Metanephros (tissue), 2 donors: ENCODE measurements at places on chromosomes 6 and 20. TPM values are rescaled to one million over a fixed set of nuclear protein-coding genes. Genes with fewer than 3 reads are reported as not detected.

Gene LAMA4
- total RNA-seq = 127 TPM

Gene UBE2C
- 22.7 TPM for total RNA-seq

Gene PLA2G7
- total RNA-seq = 2.0 TPM

Gene CRISP3
- total RNA-seq = 0.88 TPM

Gene TOX2
- total RNA-seq = 1.2 TPM

Gene GMNN
- total RNA-seq = 31.7 TPM

Gene PABPC1L
- total RNA-seq = 30.0 TPM

Gene CST1
- not detected for total RNA-seq

Gene MCCD1
- 9.8 TPM for total RNA-seq

Gene GPSM3
- total RNA-seq = 7.8 TPM

Gene ANGPT4
- total RNA-seq = 0.12 TPM

Gene TPBG
- 32.2 TPM for total RNA-seq

Gene SLC17A1
- 14.0 TPM for total RNA-seq

Gene AVP
- total RNA-seq = not detected
